ENCODE measurements at places on chromosomes 4 and X. TPM values are rescaled to one million over a fixed set of nuclear protein-coding genes. Genes with fewer than 3 reads are reported as not detected.

The TLR2 gene
- total RNA-seq = 16.4 TPM

The SPIN2B gene
- 4.8 TPM for total RNA-seq

The RHOH gene
- total RNA-seq = 3.4 TPM

The BEND2 gene
- 1.9 TPM for total RNA-seq

The AFM gene
- total RNA-seq = not detected

The PFKFB1 gene
- not detected for total RNA-seq

The PF4V1 gene
- not detected for total RNA-seq

DNA sequence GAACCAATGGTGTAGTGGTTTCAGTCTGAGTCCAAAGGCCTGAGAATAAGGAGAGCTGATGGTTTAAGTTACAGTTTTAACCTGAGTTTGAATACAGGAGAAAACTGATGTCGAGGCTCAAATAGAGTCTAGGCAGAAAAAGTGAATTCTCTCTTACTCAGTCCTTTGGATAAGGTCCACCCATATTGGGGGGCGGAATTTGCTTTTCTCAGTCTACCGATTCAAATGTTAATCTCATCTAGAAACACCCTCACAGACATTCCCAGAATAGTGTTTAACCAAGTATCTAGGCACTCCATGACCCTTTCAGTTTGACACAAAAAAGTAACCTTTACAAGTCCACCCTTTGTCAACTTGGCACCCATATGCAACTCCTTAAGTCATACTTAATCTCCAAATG is 216.0 kb downstream of the GRID2 start:
- DNase-seq = no peak

DNA sequence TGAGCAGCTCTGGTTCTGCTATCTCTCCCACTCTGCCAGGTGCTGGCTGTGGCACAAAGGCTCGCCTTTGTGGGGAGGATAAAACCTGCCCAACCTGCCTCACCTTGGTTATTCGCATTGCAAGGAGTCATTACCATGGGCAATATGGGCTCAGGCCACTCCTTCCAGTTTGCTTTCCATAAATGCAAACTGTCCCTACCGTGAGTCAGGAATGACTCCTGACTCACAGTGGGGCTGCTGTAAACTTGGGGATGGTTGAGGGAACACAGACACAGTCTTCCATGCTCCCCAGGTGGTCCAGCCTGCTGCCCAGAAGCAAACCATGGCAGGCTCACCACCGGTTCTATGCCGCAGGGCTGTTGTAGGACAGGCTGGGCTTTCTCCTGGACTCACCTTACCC is 36.1 kb downstream of the COQ2 start:
- no peak for DNase-seq

GRCh38 chr4:170027181-170027829 is 1.1 kb upstream of the MFAP3L start:
- DNase-seq = peak; percentile 97

GRCh38 chr4:180799798-180800197 is 1443.4 kb upstream of the TENM3 start:
- DNase-seq = no peak

- DNase-seq = no peak
Measured at GRCh38 chrX:130543603-130544325, 142.0 kb downstream of the RBMX2 start.

GRCh38 chr4:37446016-37446415 is 201.5 kb downstream of the NWD2 start:
- DNase-seq = no peak

DNA sequence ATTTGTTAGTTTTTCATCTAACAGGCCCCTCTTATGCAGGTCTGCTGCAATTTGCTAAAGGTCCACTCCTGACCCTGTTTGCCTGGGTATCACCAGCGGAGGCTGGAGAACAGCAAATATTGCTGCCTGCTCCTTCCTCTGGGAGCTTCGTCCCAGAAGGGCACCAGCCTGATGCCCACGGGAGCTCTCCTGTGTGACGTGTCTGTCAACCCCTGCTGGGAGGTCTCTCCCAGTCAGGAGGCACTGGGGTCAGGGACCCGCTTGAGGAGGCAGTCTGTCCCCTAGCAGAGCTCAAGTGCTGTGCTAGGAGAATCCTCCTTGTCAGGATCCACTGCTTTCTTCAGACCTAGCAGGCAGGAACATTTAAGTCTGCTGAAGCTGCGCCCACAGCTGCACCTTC is 30.5 kb downstream of the ATRX start:
- DNase-seq = no peak

GRCh38 chrX:8520791-8521190 is 56.2 kb downstream of the VCX3B start:
- DNase-seq = no peak

GRCh38 chr4:105474099-105474518 is 247 bp upstream of the PPA2 start:
- peak; percentile 90 for DNase-seq

- no peak for DNase-seq
Measured at GRCh38 chrX:115339441-115340025, 50.0 kb downstream of the LUZP4 start.

- peak; percentile 91 for DNase-seq
Measured at GRCh38 chr4:143270256-143270838, 66.3 kb upstream of the GAB1 start.

All from umbilical cord (tissue), 2 donors.